ENCODE measurements at places on chromosomes 11 and 22. TPM values are rescaled to one million over a fixed set of nuclear protein-coding genes. Genes with fewer than 3 reads are reported as not detected.

Gene IGLL1
- not detected for polyA plus RNA-seq

Gene SEC14L6
- not detected for polyA plus RNA-seq

Gene SYT8
- not detected for polyA plus RNA-seq

Gene CASP12
- polyA plus RNA-seq: not detected

Gene BBOX1
- not detected for polyA plus RNA-seq

Gene SLC6A5
- polyA plus RNA-seq: not detected

Gene SMCO4
- polyA plus RNA-seq: 1.8 TPM

GRCh38 chr11:66194391-66194790, 74.0 kb upstream of the RAB1B start:
- peaks cover 22% of the 10 kb centered on the region for H3K36me3 ChIP-seq
- H3K27me3 ChIP-seq: no peaks in the 10 kb centered on the region
- H3K4me3 ChIP-seq: no peak overlapping the region
- no peak for DNase-seq
- H3K27ac ChIP-seq: no peak overlapping the region

DNA sequence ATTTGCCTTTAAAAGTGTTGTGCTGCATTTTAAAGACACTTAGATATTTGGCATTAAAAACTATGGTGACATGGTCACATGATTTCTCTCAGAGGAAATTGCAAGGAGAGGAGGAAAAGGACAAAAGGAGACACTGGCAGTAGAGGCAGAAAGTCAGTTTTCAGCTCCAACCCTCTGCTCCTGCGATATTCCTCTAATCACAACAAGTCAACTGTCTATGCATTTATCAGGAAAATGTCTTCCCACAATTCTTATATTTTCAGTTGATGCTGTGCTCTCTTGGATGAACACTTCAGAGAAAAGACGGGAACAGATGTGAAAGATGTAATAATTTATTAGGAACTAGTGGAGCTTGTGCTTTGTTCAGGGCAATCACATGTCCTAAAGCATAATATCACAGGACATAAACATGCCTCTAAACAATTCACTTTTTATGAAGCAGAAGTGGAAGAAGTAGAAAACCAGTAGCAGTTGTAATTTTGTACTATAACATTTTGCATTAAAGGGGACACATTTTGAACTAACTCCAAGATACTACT, 340.8 kb upstream of the PITPNB start:
- H3K4me3 ChIP-seq: no peak overlapping the region
- no peaks in the 10 kb centered on the region for H3K27me3 ChIP-seq
- no peak overlapping the region for H3K27ac ChIP-seq
- H3K4me1 ChIP-seq: no peaks in the 10 kb centered on the region
- peaks cover 6% of the 10 kb centered on the region for H3K36me3 ChIP-seq

- H3K27ac ChIP-seq: no peak overlapping the region
- H3K36me3 ChIP-seq: peaks cover 7% of the 10 kb centered on the region
- DNase-seq: no peak
- peaks cover 70% of the 10 kb centered on the region for H3K27me3 ChIP-seq
- peaks cover 43% of the 10 kb centered on the region for H3K4me1 ChIP-seq
- no peak overlapping the region for H3K4me3 ChIP-seq
Measured at GRCh38 chr11:32434356-32435151, 785 bp downstream of the WT1 start.

GRCh38 chr11:132941024-132941646, 591.2 kb downstream of the OPCML start:
- no peak overlapping the region for H3K4me3 ChIP-seq
- H3K36me3 ChIP-seq: peaks cover 5% of the 10 kb centered on the region
- H3K27me3 ChIP-seq: peaks cover 21% of the 10 kb centered on the region

DNA sequence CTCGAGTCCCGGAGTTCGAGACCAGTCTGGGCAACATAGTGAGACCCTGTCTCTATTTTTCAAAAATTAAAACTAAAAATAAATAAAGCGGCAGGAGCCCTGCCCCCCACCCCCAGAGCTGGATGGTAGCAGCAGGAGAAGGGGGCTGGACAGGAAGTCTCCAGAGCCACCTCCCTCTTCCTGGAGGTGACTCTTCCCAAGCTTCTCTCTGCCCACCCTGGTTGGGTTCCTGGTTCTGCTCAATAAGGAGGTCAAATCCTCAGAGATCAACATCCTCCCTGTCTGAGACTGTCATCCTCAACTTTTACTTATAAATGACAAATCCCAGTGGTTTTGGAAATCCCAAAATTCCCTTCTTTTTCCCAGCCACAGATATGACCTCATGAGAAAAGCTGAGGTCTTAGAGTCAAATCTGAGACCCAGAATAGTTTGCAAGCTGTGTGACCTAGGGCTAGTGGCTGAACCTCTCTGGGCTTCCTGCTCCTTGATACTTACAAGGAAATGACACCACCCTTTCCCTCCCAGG, 987 bp downstream of the C1QTNF6 start:
- H3K4me3 ChIP-seq: peak overlapping the region; percentile 82
- no peak for DNase-seq
- H3K27ac ChIP-seq: peak overlapping the region; percentile 97

GRCh38 chr11:35079611-35080010, 59.4 kb upstream of the CD44 start:
- no peaks in the 10 kb centered on the region for H3K27me3 ChIP-seq
- peaks cover 47% of the 10 kb centered on the region for H3K4me1 ChIP-seq
- H3K36me3 ChIP-seq: no peaks in the 10 kb centered on the region
- DNase-seq: no peak
- H3K4me3 ChIP-seq: peak overlapping the region; percentile 52

GRCh38 chr11:35373284-35373933, 45.9 kb downstream of the SLC1A2 start:
- H3K36me3 ChIP-seq: no peaks in the 10 kb centered on the region
- peaks cover 7% of the 10 kb centered on the region for H3K4me1 ChIP-seq
- no peak for DNase-seq
- no peak overlapping the region for H3K4me3 ChIP-seq
- H3K27ac ChIP-seq: no peak overlapping the region
- H3K27me3 ChIP-seq: no peaks in the 10 kb centered on the region

GRCh38 chr11:73944901-73945300, 5.9 kb upstream of the DNAJB13 start:
- no peak for DNase-seq
- H3K27ac ChIP-seq: no peak overlapping the region
- no peak overlapping the region for H3K4me3 ChIP-seq
- H3K4me1 ChIP-seq: no peaks in the 10 kb centered on the region

GRCh38 chr11:95119361-95120060, 29.9 kb downstream of the ENDOD1 start:
- H3K36me3 ChIP-seq: peaks cover 20% of the 10 kb centered on the region
- no peak overlapping the region for H3K4me3 ChIP-seq
- no peaks in the 10 kb centered on the region for H3K27me3 ChIP-seq
- no peak for DNase-seq
- H3K27ac ChIP-seq: no peak overlapping the region

DNA sequence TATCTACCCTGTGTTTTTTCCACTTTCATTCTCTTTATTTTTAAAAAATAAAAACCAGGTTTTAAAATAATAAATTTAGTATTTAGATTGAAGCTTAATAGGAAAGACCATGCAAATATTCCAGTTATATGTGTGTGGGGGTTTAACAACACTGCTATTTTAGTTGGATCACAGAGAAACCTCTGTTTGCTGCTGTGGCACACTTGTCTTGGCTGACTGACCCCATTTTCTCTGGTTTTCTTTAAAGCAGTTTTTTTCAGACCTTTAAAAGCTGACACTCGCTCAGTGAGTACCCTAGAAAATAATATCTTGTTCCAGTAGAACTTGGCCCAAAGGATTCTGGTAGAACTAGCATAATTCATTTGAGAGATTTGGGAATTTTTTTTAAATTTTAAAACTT, 31.6 kb downstream of the ACER3 start:
- no peaks in the 10 kb centered on the region for H3K4me1 ChIP-seq
- H3K4me3 ChIP-seq: no peak overlapping the region
- H3K27ac ChIP-seq: no peak overlapping the region
- H3K27me3 ChIP-seq: no peaks in the 10 kb centered on the region
- H3K36me3 ChIP-seq: no peaks in the 10 kb centered on the region
- DNase-seq: no peak

- no peak for DNase-seq
- no peak overlapping the region for H3K27ac ChIP-seq
- no peaks in the 10 kb centered on the region for H3K4me1 ChIP-seq
Measured at GRCh38 chr11:80451105-80451504, 1010.3 kb upstream of the TENM4 start.
